Activated CD8-positive, alpha-beta T cell treated with anti-CD3 and anti-CD28 coated beads for 36 hours (primary cell): ENCODE measurements at places on chromosomes 2 and 18. TPM values are rescaled to one million over a fixed set of nuclear protein-coding genes. Genes with fewer than 3 reads are reported as not detected.
A peak's percentile ranks its signal among the peaks of the same experiment; 100 is the strongest.

GRCh38 chr18:29779096-29779495 is 1263.4 kb downstream of the DSC3 start:
- DNase-seq = no peak
- no peak overlapping the region for H3K27ac ChIP-seq
- H3K27me3 ChIP-seq = no peaks in the 10 kb centered on the region
- H3K4me3 ChIP-seq = no peak overlapping the region
- H3K36me3 ChIP-seq = no peaks in the 10 kb centered on the region

DNA sequence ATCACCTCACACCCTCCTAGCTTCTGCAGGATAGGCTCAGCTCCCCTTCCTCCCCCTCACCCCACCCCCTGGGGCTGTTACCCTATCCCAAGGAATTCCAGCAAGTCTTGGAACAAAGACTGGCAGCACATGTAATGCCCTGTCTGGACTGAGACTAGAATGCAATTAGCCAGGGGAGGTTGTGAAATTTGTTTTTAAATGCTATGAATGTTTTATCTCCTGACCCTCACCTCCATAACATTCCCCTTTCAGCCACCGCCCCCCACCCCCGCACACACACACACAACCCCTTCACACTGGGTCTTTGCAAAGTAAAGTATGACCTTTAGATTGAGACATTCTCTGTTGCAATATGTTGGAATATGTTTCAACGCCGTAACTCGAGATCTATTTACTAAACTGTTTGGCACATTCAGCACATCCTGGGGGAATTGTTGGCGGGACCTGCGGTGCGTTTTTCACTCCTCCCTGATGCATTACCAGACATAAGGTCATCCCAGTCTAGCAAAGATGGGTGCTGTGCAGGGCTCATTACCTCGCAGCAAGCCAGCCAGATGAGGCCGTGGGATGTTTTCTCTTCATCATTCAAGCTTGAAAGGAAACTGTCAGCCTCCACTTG is 290.7 kb upstream of the SLC14A2 start:
- no peaks in the 10 kb centered on the region for H3K4me1 ChIP-seq
- H3K27me3 ChIP-seq = peaks cover 1% of the 10 kb centered on the region
- H3K36me3 ChIP-seq = no peaks in the 10 kb centered on the region
- H3K27ac ChIP-seq = no peak overlapping the region
- no peak overlapping the region for H3K4me3 ChIP-seq

GRCh38 chr18:25814841-25815458 is 275.5 kb downstream of the SS18 start:
- H3K27me3 ChIP-seq = peaks cover 1% of the 10 kb centered on the region
- H3K4me1 ChIP-seq = peaks cover 7% of the 10 kb centered on the region
- H3K27ac ChIP-seq = no peak overlapping the region
- DNase-seq = no peak
- no peaks in the 10 kb centered on the region for H3K36me3 ChIP-seq

HOXD13 gene
- total RNA-seq = not detected

GALNT5 gene
- total RNA-seq = not detected

ELP2 gene
- total RNA-seq = 98.8 TPM

SIX3 gene
- not detected for total RNA-seq

KCNS3 gene
- total RNA-seq = not detected

GRCh38 chr2:46382331-46383112 is 85.3 kb downstream of the EPAS1 start:
- no peak overlapping the region for H3K4me3 ChIP-seq
- H3K36me3 ChIP-seq = no peaks in the 10 kb centered on the region
- no peaks in the 10 kb centered on the region for H3K27me3 ChIP-seq
- no peaks in the 10 kb centered on the region for H3K4me1 ChIP-seq
- no peak overlapping the region for H3K27ac ChIP-seq

DNA sequence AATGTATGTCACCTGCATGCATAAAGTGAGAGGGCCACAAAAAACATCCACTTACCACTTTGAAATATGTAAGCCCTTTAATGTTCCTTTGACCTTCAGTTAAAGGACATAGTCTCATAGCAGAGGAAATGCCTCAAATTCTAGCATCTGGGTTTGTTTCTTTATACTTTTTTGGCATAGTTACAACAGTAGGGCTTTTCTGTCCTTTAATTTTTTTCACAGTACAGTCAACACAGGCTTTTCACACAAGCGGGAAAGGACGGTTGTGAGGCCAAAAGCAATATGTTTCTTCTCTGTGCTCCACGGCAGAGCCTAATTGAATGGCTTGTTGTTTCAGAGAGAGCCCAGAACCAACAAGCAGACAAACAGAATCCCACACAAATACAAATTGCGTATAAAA is 57.6 kb downstream of the CRIM1 start:
- H3K27me3 ChIP-seq = no peaks in the 10 kb centered on the region
- H3K27ac ChIP-seq = no peak overlapping the region
- no peaks in the 10 kb centered on the region for H3K36me3 ChIP-seq

DNA sequence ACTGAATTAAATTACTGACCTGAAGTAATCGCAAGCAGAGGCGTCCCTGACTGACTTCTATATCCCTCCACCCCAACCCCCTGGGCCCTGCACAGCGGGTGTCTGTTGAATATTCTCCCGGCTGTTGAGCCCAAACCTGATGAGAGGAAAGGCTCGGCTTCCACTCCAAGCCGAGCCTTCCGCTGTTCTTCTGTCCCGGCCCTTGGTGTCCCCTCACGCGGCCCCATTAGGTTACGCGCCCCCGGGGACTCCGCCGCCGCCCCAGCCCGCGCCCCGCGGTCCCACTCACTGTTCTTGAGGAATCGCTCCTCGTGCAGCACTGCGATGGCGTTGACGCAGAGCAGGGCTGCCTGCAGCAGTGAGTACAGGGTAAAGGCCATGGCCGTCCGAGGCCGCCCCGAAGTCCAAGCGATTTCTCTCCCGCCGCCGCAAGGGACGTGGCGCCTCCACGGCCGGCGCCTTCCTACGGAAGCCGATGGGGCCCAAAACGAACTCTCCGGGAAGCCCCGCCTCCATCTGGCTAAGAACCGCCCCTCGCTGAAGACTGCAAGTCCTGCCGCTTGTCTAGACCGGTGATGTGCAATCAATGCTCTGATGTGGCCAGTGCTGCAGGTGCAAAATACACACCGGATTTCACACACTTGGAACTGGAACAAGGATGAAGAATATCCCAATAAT is at the start of gene IER3IP1:
Gene IER3IP1 (minus strand): TSS at position 467 of the 678 bp plus-strand sequence. CDS start 87 bp downstream, at position 380.
- no peaks in the 10 kb centered on the region for H3K27me3 ChIP-seq
- H3K36me3 ChIP-seq = no peaks in the 10 kb centered on the region
- peaks cover 6% of the 10 kb centered on the region for H3K4me1 ChIP-seq
- no peak within 1 kb of the TSS for H3K27ac ChIP-seq
- H3K4me3 ChIP-seq = peak within 1 kb of the TSS; percentile 8

KIF1A gene
- 10.2 TPM for total RNA-seq
